ENCODE measurements at places on chromosomes 13 and 19.

DNA sequence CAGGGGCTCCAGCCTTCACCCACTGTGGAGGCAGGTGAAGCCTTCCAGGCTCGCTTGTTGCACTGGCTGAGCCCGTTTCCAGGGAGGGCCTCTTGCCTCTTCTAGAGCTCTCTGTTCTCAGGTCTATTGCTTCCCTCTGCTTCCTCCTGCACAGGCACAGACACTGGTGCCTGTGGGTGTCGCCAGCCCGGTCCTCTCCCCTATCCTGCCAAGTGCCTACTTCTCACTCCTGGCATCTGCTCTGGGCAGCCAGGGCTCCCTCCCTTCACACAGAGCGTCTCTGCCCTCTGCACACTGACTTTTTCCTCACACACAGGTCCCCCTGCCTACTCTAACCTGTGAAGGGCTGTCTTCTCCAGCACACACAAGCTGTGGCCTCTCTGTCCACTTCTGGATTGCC, 60.3 kb downstream of the SLC7A9 start:
- DNase-seq: no peak

DNA sequence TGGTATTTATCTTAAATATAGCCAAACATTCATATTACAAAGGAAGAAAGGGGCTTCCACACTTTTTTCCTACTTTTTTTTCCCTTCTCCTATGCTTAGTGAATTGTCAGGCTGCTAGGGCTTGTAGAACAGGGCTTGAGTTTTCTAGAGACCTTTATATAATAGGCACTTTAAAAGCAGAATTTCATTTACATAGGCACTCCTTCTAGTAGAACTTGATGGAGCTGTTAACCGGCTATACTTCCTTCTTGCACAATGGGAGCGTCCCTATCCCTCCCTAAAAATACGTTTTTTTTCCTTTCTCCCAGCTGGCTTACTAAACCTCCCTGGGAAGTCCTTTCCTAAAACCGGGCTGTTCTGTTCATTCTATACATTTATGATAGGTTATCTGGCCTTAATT, 1.1 kb downstream of the TRIM13 start:
- DNase-seq: peak; percentile 57

GRCh38 chr13:25807562-25807961, 244.3 kb downstream of the SHISA2 start:
- no peak for DNase-seq

- DNase-seq: no peak
Observed at GRCh38 chr19:2636141-2636896, 66.2 kb downstream of the GNG7 start.

- peak; percentile 99 for DNase-seq
Observed at GRCh38 chr13:54574791-54575190, 1546.2 kb downstream of the OLFM4 start.

DNA sequence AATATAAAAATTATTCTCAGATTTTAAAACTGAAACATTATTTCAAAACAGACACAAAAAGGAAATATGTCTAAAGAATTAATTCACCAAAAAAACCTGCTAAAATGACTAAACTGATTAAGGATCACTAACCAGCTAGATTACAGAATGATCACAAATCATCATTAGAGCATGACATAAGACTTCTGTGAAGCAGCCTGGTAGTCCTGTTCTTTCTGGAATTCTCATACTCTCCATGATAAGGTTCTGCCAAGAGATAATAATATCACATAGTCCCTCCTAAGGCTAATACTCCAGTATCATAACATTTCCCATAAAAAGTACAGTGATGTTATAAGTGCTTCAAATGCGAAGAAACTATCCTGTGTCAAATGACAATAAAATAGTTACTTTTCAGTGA, 1814.9 kb downstream of the SLITRK5 start:
- DNase-seq: no peak

- no peak for DNase-seq
Observed at GRCh38 chr19:30865511-30865910, 483.7 kb downstream of the TSHZ3 start.

GRCh38 chr13:45807520-45808099, 43.9 kb downstream of the SIAH3 start:
- peak; percentile 17 for DNase-seq

GRCh38 chr19:6374711-6375410, 872 bp downstream of the PSPN start:
- no peak for DNase-seq
